IMR-90 (cell line): ENCODE measurements at places on chromosomes 16 and 17. TPM values are rescaled to one million over a fixed set of nuclear protein-coding genes. Genes with fewer than 3 reads are reported as not detected.
A peak's percentile ranks its signal among the peaks of the same experiment; 100 is the strongest.

Gene ABI3
- total RNA-seq, result 1.1 TPM in 2 replicates

Gene SPNS1
- total RNA-seq, result 4.7 and 6.9 TPM in 2 replicates

Gene OR2C1
- under 0.01 TPM in 1 of 2 replicates, not detected in the other for total RNA-seq

Gene SLC9A5
- 1.8 and 2.5 TPM in 2 replicates for total RNA-seq

Gene CCL4L2
- total RNA-seq, result not detected in 2 replicates

Gene ABCC12
- total RNA-seq, result under 0.01 TPM in 2 replicates

Gene EVPLL
- total RNA-seq, result not detected in 2 replicates

Gene TMEM186
- 5.7 and 5.8 TPM in 2 replicates for total RNA-seq

GRCh38 chr16:13421726-13422125 lies 498.2 kb upstream of the ERCC4 start:
- no peak for DNase-seq

DNA sequence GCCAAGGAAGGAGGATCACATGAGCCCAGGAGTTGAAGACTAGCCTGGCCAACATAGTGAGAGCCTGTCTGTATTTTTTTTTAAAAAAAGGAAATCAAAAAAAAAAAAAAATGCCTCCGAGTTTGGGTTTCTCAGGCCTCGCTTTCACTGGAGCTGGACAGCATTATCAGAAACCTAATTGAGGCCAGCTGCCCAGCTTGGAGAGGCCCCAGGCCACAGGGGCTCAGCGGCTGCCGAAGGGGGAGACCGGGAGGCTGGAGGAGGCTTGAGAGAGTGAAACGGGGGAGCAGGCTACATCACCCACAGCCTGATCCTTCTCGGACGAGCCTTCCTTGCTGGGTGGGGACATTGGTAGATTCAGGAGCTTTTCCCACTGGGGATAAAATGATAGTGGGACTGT lies 5.1 kb downstream of the TTYH2 start:
- no peak for DNase-seq

GRCh38 chr16:72711823-72712222 lies 336.1 kb downstream of the ZFHX3 start:
- no peak for DNase-seq

GRCh38 chr17:16439811-16440351 lies 24.5 kb downstream of the TRPV2 start:
- no peak for DNase-seq

DNA sequence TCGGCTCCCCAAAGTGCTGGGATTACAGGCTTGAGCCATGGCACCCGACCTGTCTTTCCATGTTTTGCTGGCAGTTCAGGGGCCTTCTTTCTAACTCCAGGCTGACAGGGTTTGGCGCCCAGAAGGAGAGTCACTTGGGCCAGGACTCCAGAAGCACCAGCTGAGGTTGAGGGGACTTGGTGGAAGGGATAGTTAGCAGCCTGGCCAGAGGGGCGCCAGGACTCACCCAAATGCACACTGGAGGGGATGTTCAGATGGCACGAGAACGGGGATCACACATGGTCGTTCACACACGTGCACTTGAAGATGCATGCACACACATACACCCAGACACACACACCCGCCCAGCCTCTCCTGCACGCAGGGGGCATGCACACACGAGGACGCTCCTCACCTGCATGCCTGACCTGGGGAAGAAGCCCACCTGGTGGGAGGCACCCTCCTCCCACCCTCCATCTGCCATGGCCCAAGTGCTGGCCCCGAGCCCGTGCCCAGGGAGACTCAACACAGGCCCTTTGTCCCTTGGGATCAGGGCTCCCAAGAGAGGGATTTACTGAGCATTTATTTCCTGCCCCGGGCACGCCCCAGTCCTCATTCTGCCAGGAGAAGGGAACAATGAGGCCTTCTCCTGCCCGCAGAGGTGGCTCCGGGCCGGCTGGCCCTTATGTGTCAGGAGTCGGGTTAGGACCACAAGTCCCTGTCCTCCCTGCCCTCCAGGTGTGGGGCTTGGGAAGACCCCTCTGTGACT lies 2.3 kb upstream of the PRSS21 start:
- DNase-seq, result no peak

DNA sequence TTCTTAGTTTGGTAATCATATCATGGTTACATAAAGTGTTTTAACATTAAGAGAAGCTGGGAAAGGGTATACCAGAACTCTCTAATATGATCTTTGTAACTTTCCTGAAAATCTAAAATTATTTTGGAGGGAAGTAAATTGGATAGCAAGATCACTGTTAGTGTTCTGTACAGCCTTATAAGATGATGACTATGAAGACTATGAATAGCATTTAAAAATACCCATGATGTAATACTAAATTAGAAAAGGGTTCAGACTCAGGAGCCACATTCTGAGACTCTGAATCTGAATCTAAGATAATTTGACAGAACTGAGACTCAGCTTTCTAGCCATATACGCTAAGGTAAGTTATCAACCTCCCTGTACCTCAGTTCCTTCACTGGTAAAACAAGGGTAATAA lies 208.0 kb upstream of the C17orf78 start:
- DNase-seq, result no peak

- DNase-seq, result peak; percentile 93
Observed at GRCh38 chr17:37614391-37614790, 5.2 kb upstream of the SYNRG start.

DNA sequence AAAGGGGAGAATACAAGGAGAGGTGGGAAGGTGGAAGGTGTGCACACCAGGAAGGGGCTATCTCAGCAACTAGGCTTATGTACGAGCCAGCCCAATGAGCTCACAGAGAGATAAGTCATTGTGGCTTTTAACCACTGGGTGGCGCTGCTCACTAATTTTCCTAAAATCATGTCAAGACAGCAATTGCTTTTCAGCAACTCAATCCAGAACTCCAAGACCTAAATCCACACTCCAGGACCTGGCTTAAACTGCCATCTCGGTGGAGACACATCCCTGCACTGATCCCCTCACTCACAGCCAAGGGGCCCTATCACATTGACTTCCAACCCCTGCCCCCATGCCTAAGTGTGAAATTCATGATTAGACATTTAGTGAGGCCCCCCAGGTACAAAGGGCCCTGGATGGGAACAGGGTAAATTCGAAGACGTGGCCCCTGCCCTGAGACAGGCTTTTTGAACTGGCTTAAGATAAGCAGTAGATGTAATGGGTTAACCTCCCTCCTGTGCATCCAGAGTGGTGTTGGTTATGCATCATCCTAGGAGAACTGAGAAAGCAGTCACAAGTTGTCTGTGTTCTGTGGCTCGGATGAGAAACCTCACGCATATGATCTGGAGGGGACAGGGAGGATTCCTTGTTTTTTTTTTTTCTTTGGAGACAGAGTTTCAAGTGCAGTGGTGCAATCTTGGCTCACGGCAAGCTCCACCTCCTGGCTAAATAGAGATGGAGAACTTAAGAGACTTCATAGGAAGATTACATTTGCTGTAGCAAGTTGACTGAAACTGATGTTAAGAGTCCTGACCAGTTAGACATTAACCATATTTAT lies 11.5 kb downstream of the CCL16 start:
- peak; percentile 73 for DNase-seq

GRCh38 chr17:66557200-66557599 lies 254.8 kb downstream of the PRKCA start:
- DNase-seq, result no peak
